Nephron progenitor cell (in vitro differentiated cells): ENCODE measurements at places on chromosomes 11 and 22.

- DNase-seq = no peak
These were observed 388.4 kb upstream of the DDI1 start for GRCh38 chr11:103648054-103648453.

DNA sequence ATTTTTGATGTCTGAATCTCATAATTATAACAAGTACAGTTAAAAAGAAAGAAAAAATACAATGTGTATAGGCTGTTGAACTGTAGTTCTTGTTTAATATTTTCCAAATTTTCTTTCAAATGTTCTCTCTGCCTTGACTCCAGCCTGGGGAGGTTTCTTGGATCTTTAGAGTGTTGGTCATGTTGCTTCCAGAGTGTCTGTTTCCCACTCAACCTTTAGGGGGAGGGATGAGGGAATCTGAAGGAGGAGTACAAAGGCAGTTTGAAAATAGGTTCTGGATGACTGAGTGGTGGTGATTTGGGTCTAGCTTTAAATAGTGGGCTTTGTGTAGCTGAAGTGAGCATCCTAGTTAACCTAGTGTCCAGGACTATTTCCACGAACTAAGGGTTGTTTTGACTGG, 2.0 kb downstream of the CTNND1 start:
- no peak for DNase-seq

DNA sequence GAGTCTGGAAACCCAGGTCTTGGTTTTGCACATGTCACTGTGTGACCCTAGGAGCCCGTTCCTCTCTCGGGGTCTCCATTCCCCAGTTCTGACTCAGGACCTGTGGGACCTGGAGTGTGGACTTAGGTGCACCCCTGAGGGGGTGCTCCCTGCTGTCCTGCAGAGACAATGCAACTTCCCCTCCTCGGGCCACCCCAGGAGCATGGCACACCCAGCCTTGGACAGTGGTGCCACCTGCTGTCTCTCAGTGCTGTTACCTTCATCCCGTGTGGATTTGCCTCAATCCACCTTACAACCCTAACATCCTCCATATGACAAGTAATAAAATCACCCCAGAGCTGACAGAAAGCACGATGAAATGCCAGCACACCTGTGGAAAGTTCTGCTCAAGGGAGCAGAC, 27.5 kb upstream of the CRYBB3 start:
- no peak for DNase-seq

DNA sequence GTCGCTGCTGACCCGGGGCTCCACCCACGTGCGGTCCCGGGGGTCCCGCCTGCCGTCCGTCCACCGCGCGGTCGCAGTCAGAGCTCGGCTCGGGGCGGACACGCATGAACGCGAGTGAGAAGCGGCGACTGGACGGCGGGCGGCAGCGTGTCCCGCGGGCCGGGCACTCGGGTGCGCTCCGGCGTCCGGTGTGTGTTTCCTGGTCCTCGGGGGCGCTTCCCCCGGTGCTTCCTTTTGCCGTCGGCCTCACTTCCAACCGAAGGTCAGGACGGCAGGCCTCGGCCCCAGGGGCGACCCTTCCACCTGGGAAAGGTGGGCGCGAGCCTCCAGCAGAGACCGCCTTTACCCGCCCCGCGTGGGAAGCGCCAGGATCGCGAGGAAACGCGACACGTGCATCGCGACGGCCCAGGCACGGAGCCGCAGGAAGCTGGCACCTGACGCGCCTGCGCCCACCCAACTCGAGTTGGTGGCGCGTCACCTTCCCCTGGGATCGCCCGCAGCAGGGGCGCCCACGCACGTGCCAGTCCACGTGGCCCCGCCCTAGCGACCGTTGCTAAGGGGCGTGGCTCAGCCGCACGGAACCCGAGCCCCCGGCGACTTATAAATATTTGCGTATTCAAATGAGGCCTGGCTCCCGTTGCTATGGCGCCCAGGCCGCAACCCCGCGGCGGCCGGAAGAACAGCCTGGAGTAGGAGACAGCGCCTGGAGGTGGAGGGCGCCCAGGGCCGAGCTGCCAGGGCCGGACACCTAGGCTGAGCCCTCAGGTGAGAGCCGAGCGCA, at the start of gene LRRC56:
LRRC56 (plus strand) TSS at position 687 of the 781 bp plus-strand sequence. CDS start 3,158 bp downstream, outside the sequence.
- DNase-seq = peak; percentile 90

- no peak for DNase-seq
These were observed 57.9 kb upstream of the PARVA start for GRCh38 chr11:12319461-12319951.

GRCh38 chr11:1237128-1237580, 14.3 kb downstream of the MUC5B start:
- peak; percentile 1 for DNase-seq

- DNase-seq = no peak
These were observed 34.6 kb upstream of the GNAZ start for GRCh38 chr22:23035557-23036277.

- DNase-seq = no peak
These were observed 1.8 kb downstream of the GAS2L1 start for GRCh38 chr22:29308148-29308790.

DNA sequence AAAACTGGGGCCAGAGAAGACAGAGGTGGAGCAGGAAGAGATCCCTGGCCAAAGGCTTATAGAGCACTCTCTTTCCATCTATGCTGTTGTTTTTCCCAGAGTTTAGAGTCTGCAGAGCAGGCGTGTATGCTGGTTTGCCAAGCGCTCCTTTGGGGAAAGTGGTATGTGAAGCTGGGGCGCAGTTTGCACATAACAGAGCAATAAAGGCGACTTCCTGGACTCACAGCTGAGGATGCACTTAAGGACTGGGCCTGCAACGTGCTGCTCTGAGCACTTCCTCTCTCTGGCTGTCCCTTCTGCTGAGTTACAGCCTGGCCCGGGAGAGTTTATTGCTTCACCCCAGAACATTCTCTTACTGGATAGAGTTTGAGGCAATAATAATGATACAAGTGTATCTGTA, 41.7 kb downstream of the THAP12 start:
- DNase-seq = no peak

DNA sequence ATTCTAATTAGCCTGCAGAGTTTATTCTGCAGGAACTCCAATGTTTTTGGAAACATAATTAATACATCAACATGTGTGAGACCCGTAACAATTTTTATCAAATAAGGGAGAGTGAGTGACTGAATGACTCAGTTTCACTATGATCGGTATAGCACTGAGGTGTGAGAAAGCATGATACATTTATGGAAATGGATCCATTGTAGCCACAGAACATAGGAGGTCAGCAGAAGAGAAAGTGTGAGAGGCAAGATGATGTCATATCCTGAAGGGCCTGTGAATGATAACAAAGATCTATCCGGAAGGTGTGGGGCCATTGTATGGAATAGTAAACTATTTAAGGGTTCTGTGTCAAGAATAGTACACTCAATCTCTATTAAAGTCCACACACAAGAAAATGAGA, 1406.1 kb upstream of the TENM4 start:
- no peak for DNase-seq

DNA sequence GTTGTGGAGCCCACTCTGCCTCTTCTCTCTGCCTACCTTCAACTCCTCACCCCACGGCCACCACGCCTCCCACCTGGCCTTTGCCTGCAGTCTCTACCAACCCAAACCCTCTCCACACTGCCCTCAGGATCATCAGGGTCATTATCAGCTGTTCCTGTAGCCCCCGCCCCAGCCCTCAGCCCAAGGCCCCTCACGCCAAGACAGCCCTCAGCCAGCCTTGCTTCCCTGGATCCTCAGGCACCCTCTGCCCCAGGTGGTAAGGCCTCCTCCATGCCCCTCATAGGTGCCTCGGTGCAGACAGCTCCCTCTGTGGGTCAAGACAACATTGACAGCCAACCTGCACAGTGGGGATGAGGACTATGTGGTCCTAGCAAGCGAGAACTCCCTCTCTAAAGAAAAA, 1.7 kb downstream of the SBF1 start:
- no peak for DNase-seq

GRCh38 chr11:9692691-9693090, 28.8 kb downstream of the SWAP70 start:
- no peak for DNase-seq

DNA sequence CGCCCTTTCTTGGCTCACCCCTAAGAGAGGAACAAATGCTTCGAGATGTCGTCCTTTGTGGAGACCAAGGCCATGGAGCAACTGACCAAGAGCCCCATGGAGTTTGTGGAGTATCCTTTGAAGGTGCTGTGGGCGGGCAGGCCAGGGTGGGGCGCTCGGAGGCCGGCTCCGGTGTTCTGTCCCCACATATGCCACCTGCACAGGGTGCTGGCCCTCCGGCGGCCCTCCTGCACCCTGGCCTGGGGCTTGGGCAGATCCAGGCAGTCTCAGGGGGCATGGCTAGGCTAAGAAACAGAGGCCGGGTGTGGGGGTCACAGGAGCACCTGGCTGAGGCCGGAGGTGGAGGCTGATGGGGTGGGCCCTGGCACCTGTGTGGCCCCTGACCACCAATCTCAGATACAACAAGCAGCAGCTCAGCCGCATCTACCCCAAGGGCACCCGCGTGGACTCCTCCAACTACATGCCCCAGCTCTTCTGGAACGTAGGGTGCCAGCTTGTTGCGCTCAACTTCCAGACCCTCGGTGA, 10.3 kb downstream of the PLCB3 start:
- no peak for DNase-seq

DNA sequence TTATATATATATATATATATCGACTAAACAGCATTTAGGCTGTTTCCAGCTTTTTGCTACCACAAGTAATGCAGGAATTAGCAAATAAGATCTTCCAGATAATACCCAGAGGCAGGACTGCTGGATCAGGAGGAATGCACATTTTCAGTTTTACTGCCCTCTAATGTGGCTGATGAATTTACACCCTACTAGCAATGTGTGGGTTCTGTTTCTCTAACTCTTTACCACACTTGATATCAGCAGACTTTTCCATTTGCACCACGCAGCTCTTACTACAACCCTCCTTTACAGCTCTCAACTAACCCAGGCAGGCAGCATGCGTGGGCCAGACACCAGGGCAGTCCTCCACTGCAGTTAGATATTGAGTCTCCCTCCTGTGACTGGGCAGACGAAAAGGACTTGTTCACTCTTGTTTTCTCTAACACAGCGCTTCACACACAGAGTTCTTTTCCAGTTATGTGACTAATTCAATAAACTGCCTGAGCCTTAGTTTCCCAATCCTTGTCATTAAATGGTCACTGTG, 67.7 kb downstream of the IGLL5 start:
- no peak for DNase-seq

DNA sequence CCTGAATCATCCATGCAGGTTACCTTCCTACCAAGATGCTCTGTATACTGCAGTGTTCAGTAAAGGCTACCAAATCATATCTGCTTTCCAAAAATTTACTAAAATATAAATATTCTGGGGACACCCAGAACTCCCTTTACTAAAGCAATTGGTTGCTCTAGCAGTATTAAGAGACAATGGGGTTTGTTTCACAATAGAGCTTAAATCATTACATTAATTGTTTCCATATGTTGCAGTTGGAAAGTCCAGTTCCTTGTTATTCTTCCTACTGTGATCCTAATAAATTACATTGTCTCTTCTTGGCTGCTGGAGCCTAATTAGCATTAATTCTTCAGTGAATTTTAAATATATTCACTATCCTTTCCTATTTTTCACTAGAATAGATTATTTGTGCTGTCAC, 316.0 kb upstream of the MTNR1B start:
- DNase-seq = no peak

DNA sequence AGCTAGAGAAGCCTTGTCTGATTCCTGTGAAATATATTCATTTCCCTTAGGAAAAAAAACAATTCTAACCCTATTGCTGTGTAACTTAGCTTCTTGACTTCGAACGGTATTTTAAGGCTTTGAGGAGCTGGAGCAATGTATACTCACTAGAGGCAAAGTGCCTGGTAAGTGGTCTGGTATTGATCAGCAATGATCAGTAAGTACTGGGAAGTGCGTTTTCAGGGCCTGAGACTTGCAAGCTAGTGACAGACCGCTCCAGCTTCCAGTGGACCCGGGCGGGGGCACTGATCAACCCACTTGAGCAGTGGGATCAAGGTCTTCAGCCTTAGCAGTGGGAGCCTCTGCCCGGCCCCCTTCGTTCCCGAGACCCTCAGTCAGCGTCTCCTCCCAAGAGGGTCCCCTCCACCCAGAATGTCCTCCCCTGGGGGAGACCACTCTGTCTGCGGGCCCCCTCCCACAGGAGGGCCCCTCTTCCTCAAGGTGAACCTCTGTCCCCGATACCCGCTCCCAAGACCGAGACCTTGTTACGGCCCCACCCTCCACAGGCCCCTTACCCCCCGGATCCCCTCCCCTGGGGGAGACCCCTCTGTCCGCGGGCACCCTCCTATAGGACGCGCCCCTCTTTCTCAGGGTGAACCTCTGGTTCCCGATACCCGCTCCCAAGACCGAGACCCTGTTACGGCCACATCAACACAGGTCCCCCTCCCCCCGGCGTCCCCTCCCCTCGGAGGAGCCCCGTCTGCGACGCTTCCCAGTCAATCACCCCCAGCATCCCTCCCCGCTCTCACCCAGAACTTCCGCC, 452 bp upstream of the ATXN10 start:
- DNase-seq = peak; percentile 44

- no peak for DNase-seq
These were observed 3.9 kb upstream of the BCL2L13 start for GRCh38 chr22:17634696-17635095.
